ENCODE measurements at places on chromosomes 6 and 20.

GRCh38 chr20:44851545-44851944 is 34.0 kb upstream of the YWHAB start:
- no peak for DNase-seq

GRCh38 chr20:39112178-39112743 is 150.1 kb downstream of the DHX35 start:
- DNase-seq = no peak

DNA sequence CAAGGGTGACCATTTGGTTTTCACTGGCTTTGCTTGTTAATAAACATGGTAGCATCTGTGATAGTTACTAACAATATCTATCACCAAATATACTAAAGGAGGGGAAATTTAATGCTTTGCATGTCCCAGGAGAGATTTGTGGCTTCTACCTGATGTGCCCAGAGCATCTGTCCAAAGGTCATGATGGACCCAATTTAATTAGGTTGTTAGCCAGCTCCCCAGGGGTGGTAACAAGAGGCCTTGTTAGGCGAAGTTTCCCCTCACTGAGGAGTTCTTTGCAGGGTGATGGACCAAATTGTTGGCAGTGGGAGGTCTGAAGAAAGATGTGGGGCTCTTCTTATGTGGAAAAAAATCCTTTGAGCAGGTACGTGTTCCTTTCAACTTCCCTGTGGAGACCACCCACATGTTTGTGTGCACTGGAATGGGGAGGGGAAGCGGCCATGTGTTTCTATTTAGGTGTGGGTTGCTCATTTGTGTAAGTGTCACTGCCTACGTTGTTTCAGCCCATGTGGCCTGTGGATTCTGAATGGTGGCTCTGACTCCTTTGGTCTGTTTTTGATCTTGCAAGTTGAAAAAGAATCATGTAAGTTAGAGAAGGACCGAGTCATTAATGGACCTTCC is 137.6 kb downstream of the CLIC5 start:
- DNase-seq = no peak

- no peak for DNase-seq
Measured at GRCh38 chr20:58481481-58482021, 33.6 kb downstream of the APCDD1L start.

DNA sequence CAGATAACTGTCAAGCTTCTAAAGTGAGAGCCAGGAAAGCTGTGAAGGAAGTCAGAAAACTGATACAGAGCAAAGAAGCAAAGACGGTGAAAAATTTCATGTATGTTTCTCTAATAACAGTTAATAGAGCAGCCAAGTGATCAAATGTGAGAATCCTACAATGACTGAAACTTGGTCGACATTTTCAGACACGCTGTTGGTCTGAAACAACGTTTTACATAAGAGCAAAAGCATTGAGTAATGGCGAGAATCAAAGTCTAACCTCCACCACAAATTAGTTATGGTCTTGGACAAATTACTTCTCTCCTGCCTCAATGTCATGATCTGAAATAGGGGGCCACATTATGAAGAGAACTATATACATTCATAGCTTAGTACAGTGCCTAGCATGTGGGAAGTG is 3.3 kb downstream of the MKKS start:
- no peak for DNase-seq

DNA sequence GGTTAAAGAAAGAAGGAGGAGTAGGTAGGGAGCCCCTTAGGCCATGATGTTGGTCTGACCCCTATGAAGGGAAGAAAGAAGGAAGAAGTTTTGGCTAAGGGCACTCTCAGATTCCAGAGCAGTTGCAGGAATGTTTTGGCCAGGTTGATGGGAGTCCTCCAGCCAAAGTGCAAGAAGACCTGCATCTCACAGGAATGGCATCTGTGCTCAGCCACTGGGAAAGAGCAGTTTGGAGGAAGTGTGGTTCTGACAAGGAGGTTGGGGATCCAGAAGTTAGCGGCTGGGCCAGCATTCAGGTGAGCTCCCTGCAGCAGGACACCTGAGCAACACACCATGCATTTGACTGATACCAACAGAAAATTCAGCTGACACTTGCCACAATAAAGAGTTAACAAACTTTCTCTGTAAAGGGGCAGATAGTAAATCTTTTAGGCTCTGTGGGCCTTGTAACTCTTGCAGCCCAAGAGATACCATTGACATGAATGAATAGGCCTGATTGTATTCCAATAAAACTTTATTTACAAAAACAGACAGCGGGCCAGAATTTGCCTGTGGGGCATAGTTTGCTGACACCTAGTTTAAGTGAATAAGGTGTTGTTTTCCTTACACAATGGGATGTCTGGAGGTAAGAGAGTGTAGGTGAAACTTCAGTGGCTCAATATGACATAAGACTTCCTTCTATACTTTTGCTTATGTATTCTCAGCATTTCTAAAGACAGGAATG is 71.0 kb downstream of the EDN1 start:
- no peak for DNase-seq

- no peak for DNase-seq
Measured at GRCh38 chr20:1298888-1299511, 29.9 kb downstream of the SDCBP2 start.

DNA sequence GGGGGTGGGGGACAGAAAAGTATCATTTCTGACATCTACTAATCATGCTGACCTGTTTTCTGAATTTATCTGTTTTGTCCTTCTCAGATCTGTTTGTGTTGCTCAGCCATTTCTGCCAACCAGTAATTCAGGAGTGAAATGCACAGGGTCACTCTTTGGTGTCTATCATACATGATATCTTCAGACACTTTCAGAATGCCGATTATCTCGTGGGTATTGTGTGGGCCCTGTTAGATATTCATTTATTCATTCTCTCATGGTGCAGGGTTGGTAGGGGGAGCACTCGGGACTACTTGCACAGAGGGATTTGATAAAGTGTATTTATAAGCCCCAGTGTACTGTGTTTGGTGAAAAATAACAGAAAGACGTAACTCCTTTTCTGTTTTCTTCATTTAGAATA is 101.2 kb upstream of the CITED2 start:
- DNase-seq = no peak

DNA sequence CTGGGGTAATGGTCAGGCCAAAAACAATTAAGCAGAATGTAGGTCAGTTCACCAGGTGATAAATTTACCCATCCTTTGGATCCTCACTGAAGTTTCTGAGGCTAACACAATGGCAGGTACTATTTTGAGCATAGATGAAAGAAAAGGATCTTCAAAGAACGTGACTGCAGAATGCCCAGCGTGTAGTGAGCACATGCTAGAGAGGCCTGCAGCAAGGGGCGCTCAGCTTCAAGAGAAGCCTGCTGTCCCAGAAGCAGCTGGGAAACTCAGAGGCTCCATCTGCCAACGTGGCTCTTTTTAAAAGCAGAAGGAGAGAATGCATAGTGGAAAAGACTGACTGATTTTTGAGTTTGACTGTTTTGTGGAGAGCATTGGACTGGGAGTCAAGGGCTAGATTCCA is 57.4 kb downstream of the CD83 start:
- DNase-seq = no peak

- DNase-seq = no peak
Measured at GRCh38 chr20:4266183-4266582, 250.8 kb upstream of the RNF24 start.

DNA sequence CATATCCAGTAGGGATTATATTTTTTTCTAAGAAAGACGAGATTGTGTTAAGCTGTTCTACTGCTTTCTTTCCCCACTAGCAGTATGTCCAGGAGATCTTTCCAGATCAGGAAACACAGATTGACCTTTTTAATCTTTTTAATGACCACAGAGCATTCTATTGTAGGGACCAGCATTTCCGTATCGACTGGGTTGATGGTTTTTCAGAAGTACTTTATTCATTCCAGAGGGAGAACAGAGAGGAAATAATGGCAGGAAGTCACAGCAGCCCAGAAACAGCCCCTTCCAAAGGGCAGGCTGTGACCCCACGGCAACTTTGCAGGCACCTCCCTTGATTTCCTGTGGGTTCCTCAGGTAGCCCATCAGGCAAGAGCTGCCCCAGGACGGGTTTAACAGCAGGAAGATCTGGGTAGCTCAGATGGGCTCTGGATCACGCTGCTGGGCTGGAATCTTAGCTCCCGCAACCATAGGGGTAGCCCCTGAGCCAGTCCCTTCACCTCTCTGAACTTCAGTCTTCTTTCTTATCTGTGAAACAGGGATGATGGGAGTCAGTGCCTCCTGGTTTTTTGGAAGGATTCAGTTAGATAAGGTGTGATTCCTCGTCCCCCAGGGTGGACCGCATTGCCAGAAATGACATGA is 23.8 kb upstream of the CHMP4B start:
- DNase-seq = no peak

GRCh38 chr20:12786276-12786675 is 222.5 kb upstream of the SPTLC3 start:
- no peak for DNase-seq

- no peak for DNase-seq
Measured at GRCh38 chr6:167000759-167001158, 1.6 kb downstream of the CEP43 start.

- DNase-seq = no peak
Measured at GRCh38 chr6:44386929-44387345, 569 bp upstream of the CDC5L start.

DNA sequence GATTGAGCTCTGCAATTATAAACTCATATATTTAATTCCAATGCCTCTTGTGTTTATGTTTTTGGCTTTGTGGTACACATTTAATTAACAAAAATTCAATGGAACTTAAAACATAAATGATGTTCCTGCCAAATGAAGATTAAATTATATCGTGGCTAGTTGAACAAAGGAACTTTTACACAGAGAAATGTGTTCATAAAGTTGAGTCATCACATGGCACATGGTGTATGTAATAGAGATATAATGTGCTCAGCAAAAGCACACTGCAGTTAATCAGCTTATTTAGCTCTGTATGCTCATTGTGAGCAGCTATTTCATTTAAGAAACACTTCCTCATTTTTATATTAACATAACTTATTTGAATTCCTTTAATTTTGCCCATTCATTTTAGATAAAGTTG is 1295.6 kb upstream of the CITED2 start:
- DNase-seq = no peak

GRCh38 chr6:169897601-169898358 is 146.4 kb downstream of the ERMARD start:
- DNase-seq = no peak

DNA sequence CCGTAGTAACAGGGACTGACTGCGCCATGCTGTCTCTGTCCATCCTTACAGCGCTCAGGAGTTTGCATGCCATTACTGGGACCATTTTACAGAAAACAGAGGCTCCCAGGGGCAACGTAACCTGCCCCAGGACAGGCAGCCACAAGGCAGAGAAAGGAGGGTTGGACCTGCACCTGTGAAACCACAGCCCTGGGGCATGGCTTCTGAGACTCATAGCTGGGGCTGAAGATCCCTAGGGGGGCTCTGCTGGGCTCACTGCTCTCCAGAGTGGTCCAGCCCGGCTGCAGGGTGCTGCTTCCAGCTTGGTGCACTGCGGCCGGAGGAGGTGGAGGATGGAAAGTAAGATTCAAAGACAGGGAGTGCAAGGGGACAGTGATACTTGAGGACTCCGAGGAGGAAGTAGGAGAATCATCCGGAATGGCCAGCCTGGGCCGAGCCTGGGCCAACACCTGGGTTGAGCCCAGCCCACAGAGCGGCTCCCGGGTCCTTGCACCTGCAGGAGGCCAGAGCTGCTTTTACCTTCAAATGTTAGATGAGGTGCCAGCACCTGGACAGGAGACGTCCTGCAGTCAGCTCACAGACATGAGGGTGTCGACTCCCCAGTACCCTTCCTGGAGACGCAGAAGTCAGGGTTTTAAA is 183.2 kb downstream of the CDH4 start:
- no peak for DNase-seq

- peak; percentile 40 for DNase-seq
Measured at GRCh38 chr6:148203970-148204369, 138.7 kb upstream of the SASH1 start.

DNA sequence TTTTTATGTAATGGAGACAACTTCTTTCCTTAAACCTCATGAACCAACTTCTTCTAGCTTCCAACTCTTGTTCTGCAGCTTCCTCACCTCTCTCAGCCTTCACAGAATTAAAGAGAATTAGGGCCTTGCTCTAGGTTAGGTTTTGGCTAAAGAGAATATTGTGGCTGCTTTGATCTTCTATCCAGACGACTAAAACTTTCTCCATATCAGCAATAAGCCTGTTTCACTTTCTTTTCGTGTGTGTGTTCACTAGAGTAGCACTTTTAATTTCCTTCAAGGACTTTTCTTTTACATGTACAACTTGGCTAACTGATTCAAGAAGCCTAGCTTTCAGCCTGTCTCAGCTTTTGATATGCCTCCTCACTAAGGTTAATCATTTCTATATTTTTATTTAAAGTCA is 596.1 kb upstream of the NRSN1 start:
- no peak for DNase-seq

DNA sequence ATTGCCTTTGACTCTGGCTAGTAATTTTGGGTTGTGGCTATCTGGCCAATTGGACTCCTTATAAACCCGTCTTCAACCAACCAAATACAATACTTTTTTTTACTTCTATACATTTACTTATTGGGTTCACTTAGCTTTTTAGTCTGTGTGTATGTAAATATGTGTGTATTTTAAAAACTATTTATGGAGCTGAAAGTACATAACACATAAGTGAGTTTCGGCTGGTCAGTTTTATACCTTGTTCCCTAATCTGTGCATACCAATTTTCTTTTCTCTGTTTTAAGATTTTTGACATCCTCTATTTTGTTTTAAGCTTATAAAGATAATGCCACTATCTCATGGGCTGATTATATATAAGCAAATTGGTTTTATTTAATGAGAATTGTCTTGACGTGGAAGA is 129.5 kb downstream of the LRRC1 start:
- no peak for DNase-seq

- DNase-seq = no peak
Measured at GRCh38 chr20:3231116-3231515, 7.9 kb downstream of the SLC4A11 start.

DNA sequence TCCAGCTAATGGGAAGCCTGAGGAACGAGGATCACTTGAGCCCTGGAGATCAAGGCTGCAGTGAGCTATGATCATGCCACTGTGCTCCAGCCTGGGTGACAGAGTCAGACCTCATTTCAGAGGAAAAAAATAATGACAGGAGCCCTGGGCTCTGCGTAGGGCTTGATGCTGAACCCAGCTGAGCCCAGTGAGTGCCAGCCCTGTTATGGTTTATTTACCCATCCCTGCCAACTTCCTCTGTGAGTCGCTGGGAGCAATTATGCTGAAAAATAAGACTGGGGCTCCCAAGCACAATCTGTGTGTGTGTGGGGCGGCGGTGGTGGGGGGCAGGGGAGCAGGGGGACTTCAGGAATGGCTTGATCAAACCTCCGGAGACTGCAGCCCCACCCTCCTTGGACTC is 75.9 kb upstream of the PMEPA1 start:
- DNase-seq = no peak

GRCh38 chr6:146426516-146426915 is 117.1 kb upstream of the RAB32 start:
- DNase-seq = no peak

DNA sequence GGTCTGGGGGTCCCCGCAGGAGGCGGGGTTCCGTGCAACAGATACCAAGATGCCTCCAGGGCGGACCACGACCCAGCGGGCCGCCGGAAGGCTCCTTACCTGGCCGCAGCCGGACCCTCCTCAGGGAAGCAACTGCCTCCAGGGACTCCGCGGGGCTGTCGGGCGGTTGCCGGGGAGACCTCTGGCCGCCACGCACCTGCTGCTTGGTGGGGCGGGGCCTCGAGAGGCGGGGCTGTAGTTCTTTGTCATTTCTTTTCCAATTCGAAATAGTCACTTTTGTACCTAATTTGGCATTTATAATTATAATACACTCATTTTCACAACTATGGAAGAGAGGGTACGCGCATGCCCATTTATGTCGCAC is 647 bp downstream of the AK9 start:
- peak; percentile 52 for DNase-seq

Data from effector memory CD4-positive, alpha-beta T cell (primary cell).